NCI-H2081 treated with DMSO at 0.1 percent for 48 hours (cell line): ENCODE measurements at places on chromosomes 5 and 9.

DNA sequence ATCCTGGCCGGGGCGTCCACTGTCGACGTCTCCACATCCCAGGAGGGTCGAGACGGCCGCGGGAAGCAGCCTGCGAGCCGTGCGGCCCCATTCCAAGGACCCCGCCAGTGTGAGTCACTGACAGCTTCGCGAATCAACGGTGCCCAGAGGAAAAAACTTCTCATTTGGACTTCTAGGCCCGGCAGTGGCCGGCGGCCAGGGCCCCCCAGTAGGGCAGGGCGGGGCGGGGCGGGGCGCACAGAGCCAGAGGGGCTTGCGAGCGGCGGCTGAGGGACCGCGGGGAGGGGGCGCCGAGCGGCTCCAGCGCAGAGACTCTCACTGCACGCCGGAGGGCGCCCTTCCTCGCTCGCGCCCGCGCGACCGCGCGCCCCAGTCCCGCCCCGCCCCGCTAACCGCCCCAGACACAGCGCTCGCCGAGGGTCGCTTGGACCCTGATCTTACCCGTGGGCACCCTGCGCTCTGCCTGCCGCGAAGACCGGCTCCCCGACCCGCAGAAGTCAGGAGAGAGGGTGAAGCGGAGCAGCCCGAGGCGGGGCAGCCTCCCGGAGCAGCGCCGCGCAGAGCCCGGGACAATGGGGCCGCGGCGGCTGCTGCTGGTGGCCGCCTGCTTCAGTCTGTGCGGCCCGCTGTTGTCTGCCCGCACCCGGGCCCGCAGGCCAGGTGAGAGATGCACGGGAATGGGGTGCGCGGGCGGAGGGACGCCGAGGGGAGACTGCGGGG, at the start of gene F2R:
Gene F2R, plus strand, starts transcription at position 391 of the 720 bp plus-strand sequence. Its CDS starts 182 bp downstream, at position 573.
- DNase-seq: no peak

- no peak for DNase-seq
Observed at GRCh38 chr5:137335493-137335892, 163.6 kb downstream of the SPOCK1 start.

DNA sequence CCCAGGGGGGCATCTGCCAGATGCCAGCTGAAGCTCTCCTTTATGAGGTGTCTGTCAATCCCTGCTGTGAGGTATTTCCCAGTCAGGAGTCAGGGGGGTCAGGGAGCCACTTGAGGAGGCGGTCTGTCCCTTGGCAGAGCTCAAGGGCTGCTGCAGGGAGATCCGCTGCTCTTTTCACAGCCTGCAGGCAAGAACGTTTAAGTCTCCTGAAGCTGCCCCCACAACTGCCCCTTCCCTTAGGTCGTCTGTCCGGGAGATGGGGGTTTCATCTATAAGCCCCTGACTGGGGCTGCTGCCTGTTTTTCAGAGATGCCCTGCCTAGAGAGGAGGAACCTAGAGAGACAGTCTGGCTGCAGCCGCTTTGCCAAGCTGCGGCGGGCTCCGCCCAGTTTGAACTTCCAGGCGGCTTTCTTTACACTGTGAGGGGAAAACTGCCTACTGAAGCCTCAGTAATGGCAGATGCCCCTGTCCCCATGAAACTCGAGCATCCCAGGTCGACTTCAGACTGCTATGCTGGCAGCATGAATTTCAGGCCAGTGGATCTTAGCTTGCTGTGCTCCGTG, 148.3 kb downstream of the RPS23 start:
- DNase-seq: no peak

DNA sequence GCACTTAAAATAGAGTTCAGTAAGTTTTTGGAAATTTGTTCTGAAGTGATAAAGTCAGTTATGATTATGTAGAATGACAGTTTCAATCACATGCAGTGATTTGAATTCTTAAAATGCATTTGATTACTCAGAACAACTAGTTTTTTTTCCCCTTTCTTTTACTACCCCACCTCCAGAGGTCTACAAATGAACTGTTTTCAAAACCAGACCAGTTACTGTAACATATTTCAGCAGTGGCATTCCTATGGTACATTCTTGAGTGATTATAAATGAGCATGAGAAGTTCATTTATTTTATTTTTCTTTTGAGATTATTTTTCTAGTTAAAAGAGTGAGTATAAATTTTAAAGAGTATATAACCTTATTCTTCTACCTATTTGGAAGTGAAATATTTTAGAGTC, 71.6 kb downstream of the NNT start:
- no peak for DNase-seq

GRCh38 chr5:64384765-64385164, 121.0 kb upstream of the RGS7BP start:
- no peak for DNase-seq

DNA sequence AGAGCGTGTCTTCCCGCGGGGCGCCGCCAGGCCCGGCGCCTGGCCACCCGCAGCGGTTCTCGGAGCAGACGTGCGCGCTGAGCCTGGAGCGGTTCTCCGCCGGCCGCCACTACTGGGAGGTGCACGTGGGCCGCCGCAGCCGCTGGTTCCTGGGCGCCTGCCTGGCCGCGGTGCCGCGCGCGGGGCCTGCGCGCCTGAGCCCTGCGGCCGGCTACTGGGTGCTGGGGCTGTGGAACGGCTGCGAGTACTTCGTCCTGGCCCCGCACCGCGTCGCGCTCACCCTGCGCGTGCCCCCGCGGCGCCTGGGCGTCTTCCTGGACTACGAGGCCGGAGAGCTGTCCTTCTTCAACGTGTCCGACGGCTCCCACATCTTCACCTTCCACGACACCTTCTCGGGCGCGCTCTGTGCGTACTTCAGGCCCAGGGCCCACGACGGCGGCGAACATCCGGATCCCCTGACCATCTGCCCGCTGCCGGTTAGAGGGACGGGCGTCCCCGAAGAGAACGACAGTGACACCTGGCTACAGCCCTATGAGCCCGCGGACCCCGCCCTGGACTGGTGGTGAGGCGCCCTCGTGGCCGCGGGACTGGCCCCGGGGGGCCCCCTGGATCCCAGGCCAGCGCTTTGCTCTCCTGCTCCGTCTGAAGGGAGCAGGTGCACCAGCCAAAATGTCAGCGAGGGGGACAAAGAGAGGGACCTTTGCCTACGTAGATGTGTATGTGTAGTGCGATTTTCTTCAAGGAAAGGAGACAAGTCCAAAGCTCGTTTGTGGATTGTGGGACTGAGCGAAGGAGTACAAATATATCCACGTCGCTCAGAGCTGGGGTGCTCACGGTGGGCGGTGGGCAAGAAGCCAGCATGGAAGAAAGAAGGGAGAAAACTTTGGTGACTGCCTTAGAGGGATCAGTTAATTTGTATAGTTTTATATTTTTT, 19.5 kb downstream of the BTNL9 start:
- no peak for DNase-seq

GRCh38 chr5:173391031-173391430, 62.8 kb upstream of the STC2 start:
- no peak for DNase-seq

- DNase-seq: no peak
Observed at GRCh38 chr9:88973281-88974045, 17.8 kb upstream of the S1PR3 start.

DNA sequence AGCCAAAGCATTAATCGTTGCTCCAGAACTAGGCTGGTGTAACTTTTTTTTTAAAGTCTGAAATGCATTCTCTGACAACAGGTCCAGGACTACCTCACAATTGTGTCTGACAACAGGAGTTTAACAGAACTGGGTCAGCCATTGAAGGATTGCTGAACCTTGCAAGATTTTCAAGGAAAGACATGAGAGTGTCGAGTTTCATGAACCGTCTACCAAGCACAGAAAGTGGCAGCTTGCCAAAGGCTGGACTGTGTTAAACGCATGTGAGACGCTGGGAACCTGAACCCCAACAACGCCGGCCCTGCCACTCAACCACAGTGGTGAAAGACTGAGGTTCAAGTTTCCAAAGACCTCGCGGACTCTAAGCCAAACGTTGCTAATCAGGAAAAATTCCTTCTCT, 79.1 kb downstream of the LHFPL2 start:
- DNase-seq: no peak

DNA sequence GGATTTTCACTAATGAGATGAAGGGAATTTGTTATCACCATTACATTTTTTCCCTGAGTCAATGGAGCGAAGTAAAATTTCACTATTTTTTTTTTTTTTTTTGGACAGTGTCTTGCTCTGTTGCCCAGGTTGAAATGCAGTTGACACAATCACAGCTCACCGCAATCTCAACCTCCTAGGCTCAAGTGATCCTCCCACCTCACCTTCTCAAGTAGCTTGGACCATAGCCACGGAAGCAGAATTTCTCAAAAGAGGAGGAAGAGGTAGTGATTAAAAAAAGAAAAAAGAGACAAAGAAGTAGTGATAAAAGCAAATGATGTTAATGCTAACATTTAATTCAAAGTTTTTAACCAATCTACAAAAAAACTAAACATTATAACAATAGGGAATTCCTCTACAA, 29.8 kb downstream of the ELP1 start:
- DNase-seq: no peak

DNA sequence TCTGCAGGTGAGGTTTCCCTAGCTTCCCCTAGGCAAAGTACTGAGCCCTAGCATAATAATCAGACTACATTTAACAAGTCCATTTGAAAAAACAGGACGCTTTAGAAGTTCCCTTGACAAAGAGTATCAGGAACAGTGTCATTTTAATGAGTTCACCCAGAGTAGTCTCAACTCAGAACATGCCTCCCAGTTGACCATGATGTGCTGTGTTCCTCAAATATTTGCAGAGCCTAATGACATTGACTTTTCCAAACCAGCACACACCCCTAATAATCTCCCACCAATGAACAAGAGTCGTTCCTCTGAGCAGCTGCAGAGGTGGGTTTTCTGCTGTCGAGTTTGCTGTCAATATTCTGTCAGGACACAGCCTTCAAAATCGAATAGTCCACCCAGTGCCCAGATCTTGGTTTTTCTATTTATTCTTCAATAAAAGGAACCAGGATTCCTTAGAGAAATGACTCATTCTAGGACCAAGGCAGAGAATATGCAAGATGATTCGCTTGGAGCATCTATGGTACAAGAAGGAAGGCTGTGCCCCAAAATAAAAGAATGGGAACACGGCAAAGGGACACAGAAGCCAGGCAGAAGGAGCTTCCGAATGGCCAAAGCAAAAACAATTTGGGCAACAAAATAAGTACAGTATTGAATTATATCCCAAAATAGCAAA, 57.6 kb downstream of the OTULIN start:
- DNase-seq: no peak

DNA sequence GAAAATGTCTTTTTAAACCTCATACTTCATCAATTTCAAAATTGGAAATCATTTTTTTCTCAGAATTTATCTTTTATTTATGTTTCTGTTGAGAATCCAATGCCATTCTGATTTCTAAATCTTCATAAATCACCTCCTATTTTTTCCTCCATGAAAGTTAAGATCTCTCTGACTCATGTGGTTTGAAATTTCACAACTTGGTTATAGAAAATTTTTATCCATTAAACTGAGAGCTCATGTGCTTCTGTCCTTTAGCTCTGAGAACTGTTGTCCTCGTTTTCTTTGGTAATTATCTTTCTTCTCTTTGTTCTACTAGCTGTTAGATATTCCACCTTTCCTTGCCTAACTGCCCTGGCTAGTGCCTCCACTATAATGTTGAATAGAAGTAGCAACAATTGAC, 1.5 kb upstream of the RNF180 start:
- DNase-seq: no peak

- no peak for DNase-seq
Observed at GRCh38 chr9:72551306-72551705, 29.9 kb downstream of the TMC1 start.

GRCh38 chr5:157732596-157733262, 1.5 kb downstream of the THG1L start:
- no peak for DNase-seq

DNA sequence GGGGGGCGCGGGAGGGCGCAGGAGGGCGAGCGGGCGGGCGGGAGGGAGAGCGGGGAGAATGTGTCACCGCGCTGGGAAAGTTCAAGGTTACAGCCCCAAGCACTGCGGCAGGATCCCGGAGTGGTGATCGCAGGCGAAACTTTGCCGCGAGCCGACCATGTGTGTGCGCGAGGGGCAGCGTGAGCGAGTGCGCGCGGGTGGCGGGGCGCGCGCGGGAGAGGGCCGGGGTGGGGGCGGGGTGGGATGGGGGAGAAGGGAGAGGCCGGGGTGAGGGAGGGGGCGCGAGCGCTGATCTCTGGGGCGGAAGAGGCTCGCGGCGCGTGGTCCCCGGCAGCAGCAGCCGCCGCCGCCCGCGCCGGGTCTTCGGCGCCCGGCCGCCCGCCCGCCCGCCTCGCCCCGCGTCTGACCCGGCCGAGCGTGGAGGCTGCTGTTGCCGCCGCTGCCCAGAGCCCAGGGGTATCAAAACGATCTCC, at the start of gene NFIB:
Gene NFIB, minus strand, starts transcription at position 191 of the 473 bp plus-strand sequence. CDS start 630 bp downstream, outside the sequence.
- no peak for DNase-seq

- no peak for DNase-seq
Observed at GRCh38 chr5:66779528-66779927, 183.3 kb downstream of the MAST4 start.

- no peak for DNase-seq
Observed at GRCh38 chr9:110526426-110526825, 53.1 kb downstream of the SVEP1 start.

DNA sequence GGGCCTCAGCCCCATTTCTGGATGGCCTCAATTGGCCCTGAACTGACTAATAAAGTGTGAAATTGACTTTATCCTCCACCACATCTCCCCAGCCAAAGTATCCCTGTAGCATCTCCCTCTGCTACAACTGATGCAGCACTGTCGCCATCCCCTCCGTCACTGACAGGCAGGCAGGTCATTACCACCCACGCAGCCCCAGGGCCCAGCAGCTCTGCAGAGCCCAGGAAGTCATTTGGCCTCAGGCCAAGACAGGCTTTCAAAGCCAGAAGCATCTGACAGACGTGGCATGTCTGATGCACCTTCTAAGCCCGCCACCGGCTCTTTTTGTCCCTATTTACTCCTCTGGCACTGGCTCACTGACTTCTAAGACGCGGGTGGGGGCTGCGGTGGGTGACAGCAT, 65.3 kb downstream of the ARHGEF37 start:
- DNase-seq: no peak

- DNase-seq: no peak
Observed at GRCh38 chr5:110027527-110028322, 338.0 kb downstream of the MAN2A1 start.

GRCh38 chr5:33049298-33049697, 338.2 kb downstream of the NPR3 start:
- no peak for DNase-seq

- DNase-seq: no peak
Observed at GRCh38 chr5:67032921-67033664, 163.5 kb downstream of the CD180 start.
